ENCODE measurements at places on chromosomes 16 and 17.

DNA sequence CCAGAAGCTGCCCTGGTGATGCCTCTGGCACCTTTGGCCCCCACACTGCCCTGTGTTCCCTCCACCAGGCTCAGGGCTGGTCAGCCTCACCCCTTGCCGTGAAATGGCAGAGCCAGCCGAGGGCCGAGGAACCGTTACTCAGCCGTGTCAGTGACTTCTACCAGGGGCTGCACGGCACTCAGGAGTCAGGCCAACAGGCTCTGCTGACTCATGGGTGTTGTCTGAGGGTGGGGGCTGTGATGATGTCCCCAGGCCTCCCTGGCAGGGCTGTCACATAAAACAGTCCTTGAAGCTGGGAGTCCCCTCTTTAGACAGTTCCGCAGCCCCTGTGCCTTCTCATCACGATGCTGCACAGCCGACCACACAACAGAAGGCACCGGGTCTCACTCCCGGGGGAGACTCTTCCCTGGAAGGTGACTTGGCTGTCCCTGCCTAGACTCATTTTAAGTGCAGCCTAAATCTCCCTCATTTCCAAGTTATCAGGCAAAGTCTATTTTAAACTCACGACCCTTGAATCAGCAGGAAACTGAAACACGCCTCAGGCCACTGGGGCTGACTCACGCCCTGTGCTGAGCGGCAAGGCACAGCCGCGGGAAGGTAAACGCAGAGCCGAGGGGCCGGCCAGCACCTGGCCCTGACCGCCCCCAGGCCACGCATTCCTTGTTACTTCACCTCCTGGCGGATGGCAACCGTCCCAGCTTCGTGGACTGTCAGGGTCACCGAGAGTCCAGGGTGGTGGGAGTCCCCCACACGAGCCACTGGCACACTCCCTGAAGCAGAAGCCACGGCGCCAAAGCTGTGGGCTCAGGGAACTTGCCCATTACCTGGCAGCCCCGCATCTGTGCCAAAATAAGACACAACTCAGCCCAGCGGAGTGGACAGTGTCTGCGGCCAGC, 102.6 kb downstream of the ZNF778 start:
- DNase-seq = peak; percentile 30

DNA sequence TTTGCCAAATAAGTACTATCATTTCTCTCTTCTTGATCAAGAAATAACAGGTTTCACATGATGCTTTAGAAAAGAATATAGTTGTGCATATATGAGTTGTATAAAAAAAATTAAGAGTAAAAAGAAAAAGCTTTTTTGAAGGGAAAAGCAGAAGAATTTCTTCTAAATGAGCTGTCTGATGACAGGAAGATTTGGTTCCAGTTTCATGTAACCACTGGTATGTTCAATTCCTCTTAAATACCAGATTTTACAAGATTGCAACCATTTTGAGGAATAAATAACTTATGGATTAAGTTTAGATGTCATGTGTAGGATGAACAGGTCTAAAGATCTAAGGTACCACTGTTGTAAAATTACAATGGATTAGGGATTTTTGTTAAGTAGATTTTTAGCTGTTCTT, 45.0 kb downstream of the VMP1 start:
- no peak for DNase-seq

DNA sequence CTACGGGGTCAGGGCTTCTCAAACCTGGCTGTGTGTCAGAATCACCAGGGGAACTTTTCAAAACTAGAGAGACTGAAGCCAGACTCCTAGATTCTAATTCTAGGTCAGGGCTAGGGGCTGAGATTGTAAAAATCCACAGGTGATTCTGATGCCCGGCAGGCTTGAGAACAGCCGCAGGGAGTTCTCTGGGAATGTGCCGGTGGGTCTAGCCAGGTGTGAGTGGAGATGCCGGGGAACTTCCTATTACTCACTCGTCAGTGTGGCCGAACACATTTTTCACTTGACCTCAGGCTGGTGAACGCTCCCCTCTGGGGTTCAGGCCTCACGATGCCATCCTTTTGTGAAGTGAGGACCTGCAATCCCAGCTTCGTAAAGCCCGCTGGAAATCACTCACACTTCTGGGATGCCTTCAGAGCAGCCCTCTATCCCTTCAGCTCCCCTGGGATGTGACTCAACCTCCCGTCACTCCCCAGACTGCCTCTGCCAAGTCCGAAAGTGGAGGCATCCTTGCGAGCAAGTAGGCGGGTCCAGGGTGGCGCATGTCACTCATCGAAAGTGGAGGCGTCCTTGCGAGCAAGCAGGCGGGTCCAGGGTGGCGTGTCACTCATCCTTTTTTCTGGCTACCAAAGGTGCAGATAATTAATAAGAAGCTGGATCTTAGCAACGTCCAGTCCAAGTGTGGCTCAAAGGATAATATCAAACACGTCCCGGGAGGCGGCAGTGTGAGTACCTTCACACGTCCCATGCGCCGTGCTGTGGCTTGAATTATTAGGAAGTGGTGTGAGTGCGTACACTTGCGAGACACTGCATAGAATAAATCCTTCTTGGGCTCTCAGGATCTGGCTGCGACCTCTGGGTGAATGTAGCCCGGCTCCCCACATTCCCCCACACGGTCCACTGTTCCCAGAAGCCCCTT, 10.9 kb downstream of the STH start:
- no peak for DNase-seq

DNA sequence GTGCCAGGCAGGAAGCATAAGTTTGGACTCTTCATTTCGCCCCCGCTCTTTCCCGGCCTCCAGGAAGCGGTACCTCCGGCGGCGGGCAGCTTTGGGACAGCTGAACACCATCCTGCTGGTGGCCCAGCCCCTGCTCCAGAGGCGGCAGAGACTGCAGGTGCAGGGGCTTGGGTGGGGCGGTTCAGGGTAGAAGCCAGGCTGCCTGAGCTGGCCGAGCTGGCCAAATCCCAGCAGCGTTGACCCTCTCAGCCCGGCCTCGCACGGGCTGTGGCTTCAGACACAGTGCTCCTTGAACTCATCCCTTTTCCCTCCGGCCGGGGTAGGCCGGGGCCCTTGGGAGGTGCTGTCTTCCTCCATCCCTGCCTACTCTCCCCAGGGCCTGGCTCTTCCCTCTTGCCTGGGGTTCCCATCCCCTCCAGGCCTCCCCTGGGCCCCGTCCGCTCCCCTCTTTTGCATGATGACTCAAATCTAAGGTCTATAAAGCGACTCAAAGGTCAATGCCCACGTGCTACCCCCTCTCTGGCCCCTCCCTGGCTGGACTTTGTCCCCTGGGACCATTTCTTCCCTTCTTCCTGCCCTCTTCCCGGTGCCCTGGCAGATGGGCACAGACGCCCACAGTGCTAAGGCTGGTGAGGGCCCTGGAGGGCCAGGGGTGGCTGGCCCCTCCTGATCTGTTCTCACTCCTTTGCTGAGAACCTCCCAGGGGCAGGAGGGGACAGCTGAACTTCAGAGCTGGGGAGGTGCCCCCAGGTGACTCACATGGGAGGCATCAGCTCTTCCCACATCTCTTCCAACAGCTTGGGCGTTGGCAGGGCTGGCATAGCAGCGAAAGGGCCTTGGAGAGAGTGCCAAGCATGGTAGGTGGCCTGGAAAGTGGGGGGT, 22.7 kb downstream of the MYO15B start:
- DNase-seq = no peak

DNA sequence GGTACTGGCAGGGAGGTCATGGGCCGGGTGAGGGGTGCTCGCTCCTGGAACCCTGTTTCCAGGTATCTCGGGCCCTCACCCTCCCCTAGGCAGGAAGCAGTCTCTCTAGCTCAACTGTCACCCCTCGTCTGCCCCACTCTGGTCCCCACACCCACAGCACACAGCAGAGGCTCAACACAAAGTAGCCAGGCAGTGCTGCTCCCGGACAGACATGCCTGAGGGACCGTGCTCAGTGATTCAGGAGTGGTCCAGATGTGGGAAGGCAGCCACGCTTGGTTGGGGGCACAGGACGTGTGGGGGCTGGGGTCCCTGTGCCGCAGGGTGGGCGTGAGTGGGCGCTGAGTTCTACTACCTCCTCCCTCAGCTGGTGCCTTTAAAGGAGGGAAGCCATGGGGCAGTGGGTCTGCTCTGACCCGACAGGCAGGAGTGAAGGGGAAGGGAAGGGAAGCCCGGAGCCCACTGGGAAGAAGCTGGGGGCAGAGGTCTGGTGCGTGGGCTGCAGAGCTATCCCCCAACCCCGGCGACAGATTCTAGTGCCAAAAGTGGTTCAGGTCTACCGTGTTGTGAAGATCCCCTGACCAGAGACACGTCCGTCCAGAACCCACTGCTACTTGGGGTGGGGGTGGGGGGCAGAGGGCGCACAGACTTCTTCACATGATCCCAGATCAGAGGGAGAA, 11.8 kb downstream of the SLC16A3 start:
- DNase-seq = no peak

DNA sequence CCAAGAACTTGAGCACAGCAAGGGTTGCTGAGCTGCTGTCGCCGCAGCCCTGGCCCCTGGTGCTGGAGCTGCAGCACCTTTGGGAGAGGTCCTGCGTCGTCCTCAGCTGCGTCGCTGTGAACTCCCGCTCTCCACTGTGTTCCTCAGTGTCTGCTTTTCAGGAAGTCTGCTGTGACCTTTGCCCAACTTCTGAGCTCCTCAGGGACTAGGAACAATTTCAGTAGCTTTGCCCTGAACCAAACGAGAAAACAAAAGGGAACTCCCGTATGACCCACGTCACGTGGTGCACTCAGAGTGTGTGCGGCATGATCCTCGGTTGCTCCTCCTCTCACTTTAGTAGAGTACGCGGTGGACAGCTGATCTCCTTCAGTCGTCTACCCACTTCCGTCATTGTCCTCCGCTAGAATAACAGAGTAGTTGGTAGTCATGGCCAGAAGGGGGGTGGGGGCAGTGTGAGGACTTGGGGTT, 44.2 kb downstream of the WDR45B start:
- no peak for DNase-seq

- peak; percentile 59 for DNase-seq
Measured at GRCh38 chr16:381789-382717, at the start of gene PGAP6. TSS of gene PGAP6 (minus strand) at chr16:381978. CDS start at chr16:381821, 157 bp downstream.

DNA sequence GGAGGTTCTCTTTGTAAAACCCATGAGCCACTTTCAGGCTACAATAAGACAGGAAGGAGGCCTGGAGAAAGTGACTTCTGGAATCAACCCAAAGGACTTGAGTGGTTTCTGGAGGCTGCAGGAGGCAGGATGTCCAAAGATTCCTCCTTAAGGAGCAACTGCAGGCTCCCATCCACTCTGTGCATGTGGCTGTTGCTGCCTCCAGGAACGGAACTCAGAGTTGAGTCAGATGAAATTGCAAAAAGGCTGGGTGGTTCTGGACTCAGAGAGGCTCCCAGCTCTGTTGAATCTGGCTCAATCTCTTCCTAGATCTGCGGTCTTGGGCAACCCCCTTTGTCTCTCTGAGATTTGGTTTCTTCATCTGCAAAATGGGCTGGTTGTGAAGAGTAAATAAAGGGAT, 197.1 kb downstream of the SHISA9 start:
- DNase-seq = no peak

DNA sequence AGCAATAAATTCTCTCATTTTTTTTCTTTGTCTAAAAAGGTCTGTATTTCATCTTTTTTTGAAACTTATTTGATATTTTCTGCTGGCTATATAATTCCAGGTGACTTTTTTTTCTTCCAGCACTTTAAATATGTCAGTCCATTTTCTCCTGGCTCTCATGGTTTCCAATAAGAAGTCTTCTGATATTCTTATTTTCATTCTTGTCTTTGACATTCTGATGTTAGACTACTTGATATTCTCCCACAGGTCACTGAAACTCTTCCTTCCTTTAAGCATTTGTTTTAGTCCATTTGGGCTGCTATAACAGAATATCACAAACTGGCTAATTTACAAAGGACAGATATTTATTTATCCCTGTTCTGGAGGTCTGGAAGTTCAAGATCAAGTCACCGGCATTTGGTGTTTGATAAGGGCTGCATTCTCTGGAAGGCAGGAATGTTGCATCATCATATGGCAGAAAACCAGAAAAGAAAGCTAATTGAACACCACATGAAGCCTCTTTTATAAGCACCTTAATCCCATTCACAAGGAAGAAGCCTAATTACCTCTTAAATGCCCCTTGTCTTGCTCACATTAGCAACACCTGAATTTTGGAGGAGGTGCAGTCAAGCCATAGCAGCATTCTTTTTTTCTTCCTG, 242.1 kb upstream of the TNRC6C start:
- no peak for DNase-seq

- DNase-seq = no peak
Measured at GRCh38 chr16:52308051-52308450, 238.9 kb downstream of the TOX3 start.

GRCh38 chr17:75518201-75518600, 1.9 kb downstream of the TSEN54 start:
- DNase-seq = no peak

DNA sequence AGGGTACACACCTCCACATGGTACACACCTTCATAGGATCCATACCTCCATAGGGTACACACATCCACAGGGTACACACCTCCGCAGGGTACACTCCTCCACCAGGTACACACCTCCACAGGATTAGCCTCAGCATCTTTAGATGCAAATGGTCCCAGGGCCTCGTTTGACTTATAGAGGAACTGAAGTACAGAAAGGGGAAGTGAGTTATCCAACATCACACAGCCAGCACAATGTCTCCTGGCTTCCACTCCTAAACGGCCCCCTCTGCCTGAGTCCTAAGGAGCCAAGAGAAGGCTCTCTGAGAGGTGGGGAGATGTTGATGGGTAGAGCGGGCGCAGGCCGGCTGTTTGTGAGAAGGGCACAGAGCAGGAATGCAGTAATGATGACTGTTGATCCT, 12.0 kb downstream of the FOXN1 start:
- DNase-seq = no peak

GRCh38 chr17:41048441-41048840, 1.3 kb upstream of the KRTAP2-1 start:
- no peak for DNase-seq

DNA sequence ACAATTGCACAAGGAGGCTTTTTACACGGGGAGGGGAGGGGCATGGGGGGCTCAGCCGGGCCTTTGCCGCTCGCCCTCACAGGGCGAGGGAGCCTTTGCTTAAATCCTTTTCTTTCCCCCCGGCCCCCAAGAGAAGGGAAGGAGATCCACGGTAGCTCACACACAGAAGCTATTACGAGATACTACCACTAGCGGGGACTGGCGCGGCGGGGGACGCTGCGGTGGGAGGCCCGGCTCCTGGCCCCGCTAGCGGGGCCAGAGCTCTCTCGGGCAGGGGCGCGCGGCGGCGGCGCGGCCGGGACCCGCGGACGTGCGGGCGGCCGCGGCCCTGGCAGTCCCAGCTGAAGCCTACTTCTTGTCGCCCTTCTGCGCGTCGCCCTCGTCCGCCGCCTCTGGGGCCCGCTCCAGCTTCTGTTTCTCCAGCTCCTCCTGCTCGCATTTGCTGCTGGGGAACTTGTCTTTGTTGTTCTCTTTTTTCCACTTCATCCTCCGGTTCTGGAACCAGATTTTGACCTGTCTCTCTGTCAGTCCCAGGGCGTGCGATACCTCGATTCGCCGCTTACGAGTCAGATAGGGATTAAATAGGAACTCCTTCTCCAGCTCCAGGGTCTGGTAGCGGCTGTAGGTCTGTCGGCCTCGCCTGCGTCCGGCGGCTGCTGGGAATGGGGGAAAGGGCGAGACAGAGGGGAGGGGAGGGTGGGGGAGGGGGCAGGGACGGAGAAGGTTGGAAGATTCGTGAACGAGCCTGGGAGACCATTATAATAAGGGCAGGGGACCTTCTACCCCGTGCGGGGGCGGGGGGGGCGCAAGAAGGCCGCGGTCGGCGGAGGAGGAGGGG, 2.0 kb downstream of the HOXB8 start:
- DNase-seq = no peak

GRCh38 chr17:47629826-47630225, 19.9 kb upstream of the KPNB1 start:
- no peak for DNase-seq

GRCh38 chr16:852451-853185, 52.1 kb upstream of the GNG13 start:
- no peak for DNase-seq

- DNase-seq = no peak
Measured at GRCh38 chr17:19016881-19017280, 12.3 kb upstream of the FAM83G start.
